ENCODE measurements at places on chromosomes 4 and X.

- DNase-seq: no peak
These were observed 32.2 kb downstream of the XG start for GRCh38 chrX:2784026-2784425.

GRCh38 chr4:2741626-2742025 lies 14.5 kb downstream of the TNIP2 start:
- DNase-seq: no peak

DNA sequence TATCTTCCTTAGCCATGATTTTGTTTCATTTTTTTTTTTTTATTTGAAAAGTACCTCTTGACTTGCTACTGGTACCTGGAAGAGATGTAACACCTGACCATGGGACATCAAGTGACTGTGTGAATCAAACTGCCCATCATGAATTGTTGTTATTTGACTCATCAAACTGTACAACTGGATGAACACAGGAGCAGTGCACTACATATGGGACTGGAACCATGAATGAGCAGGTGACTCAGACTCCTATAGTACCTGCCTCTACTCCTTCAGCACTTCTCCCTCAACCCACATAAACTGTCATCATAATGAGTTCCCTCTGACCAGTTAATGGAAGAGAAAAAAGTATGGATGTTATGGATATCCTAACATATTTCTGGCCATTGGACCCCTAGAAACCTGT lies 15.9 kb upstream of the UBE2D3 start:
- DNase-seq: no peak

DNA sequence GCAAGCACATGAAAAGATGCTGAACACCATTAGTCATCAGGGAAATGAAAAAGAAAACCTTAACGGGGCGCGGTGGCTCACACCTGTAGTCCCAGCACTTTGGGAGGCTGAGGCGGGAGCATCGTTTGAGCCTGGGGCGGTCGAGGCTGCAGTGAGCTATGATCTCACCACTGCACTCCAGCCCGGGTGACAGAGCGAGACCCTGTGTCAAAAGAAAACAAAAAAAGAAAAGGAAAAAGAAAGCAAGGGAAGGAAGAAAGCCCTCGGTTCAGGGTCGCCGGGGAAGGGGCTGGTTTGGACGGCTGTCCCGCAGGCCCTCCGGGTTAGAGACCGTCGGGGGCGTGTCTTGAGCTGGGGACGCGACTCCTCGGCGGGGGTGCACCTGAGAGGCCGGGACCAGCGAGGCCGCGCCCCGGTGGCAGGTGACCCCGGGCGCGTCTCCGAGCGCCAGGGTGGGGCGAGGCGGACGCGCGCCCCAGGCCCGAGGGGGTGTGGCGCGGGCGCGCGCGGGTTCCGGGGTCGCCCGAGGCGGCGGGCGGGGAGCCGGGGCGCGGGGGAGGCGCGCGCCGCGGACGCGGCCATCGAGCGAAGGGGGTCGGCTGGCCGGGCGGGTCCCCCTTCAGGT lies 478 bp upstream of the PLXNA3 start:
- DNase-seq: peak; percentile 32

DNA sequence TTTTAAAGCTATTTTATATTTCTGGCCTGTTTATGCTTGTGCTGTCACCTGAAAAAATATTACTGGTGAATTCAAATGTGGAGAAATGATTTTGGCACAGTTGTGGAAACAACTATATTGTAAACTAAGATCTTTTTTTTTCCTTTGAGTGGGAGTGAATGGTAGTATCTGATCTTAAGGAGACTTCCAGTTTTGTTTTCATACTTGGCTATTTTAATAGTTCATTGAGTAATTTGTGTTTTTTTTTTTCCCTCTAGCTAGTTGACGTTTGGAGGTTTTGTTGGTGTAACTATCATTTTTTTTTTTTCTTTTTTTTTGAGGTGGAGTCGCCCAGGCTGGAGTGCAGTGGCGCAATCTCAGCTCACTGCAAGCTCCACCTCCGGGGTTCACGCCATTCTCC lies 10.5 kb downstream of the STAG2 start:
- DNase-seq: no peak

DNA sequence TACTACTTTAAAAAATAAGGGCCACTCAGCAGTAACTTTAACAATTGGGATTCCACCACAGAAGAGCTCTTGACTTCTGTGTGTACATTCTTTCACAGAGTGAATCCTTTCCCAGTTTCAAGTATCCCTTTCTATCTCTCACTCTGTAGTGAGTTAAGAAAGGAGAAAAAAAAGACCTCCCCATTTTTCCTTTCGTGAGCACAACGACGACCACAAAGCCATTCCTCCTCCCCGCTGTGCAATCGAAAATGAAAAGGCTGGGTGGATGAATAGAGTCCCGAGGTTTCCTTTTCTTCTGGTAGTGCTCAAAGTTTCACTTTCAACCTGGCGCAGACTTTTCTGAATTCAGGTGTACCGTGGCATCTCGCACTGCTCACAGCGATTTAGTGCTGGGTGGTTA lies 58.0 kb downstream of the TAB3 start:
- DNase-seq: no peak

DNA sequence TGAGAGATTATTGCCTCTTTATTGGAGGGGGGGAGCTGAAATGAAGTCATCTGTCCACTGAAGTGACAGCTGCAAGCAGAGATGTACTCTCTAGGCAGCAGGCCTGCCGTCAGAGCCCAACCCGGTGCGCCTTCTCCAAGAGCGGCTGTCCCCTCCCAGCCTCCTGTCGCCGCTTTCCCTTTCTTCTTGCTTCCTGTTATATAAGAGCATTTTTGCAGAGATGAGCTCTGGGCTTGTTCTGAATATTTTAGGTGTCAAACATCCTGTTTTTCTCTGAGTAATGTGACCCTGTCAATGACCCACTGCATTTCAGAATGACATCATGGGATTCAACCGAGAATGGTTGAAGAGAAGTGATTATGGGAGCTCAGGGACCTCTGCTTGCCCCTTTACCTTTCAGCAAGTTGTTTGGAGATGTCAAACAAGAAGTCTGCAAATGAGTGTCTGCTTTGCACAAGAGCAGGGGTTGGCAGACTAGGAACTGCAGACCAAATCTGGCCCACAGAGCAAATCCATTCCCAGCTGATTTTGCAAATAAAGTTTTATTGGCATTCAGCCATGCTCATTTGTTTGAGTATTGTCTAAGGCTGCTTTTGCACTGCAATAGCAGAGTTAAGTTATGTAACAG lies 79.9 kb downstream of the SLC9A6 start:
- peak; percentile 83 for DNase-seq

DNA sequence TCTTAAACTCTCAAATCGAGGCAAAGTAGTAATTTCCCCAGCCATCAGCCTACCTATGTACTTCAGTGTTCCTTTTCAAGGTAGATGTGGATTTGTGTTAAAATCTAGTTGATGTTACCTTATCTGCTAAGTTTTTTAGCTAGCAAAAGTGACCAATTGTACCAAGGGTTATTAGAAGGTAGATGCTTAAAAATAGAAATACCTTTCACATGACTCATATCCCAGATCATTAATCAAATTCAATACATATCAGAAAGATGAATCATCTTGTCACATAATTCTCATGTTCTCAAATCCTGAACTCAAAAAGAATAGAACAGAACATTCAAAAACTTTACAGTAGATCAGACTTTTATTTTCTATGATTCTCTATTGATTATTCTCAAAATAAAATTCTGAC lies 3.5 kb downstream of the ENAM start:
- no peak for DNase-seq

DNA sequence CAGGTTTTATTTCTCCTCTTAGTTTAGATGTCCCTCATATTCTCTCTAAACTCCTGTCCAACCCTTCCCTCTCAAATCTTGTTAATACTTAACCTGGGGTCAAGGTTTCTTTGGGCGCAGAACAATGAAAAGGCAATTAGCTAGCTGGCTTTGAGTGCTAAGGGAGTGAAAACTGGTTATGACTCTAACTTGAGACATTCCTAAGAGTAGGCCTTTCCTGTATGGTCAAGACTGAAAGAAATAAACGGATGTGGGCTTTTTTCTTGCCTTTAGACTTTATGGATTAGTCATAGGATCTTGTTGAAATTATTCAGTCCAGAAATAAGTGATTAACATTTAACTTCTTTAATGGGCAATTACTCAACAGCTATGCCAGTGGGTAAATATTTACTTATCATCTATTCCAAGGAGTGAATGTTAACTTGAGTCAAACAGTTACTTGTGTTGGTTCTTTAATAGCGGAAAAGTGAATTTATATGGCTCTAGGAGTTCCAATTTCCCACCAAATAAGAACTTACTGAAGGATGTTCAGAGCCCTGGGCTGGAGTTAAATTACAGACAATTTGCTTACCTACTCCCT lies 141.7 kb upstream of the SCML1 start:
- no peak for DNase-seq

GRCh38 chr4:109760682-109761081 lies 30.8 kb upstream of the PLA2G12A start:
- DNase-seq: no peak

- no peak for DNase-seq
These were observed 614.7 kb upstream of the EPHA5 start for GRCh38 chr4:66284991-66285451.

GRCh38 chr4:123340381-123340701 lies 56.3 kb upstream of the SPRY1 start:
- no peak for DNase-seq

- DNase-seq: no peak
These were observed 9.3 kb upstream of the SAT1 start for GRCh38 chrX:23773601-23774175.

GRCh38 chr4:89301902-89302301 lies 5.7 kb downstream of the GPRIN3 start:
- DNase-seq: no peak

DNA sequence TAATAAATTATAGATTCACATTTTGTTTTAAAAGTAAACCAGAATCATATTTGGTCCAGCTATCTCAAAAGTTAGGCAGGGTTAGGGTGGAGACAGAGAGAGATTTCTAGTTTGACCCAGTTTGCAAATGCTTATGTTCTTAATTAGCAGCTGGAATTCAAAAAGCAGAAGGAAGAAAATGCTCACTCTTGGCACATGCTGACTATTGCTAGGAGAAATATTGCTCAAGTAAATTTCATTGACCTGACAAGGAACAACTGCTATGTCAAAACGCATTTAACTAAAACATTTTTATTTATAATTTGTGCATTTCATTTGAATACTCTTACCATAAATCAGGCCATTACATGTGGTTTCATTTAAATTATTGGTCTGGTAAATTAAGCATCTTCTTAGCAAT lies 131.8 kb downstream of the GLRA3 start:
- peak; percentile 40 for DNase-seq

GRCh38 chrX:153539979-153540358 lies 22.5 kb downstream of the ATP2B3 start:
- DNase-seq: no peak

GRCh38 chr4:162700358-162700757 lies 466.3 kb downstream of the NAF1 start:
- no peak for DNase-seq

DNA sequence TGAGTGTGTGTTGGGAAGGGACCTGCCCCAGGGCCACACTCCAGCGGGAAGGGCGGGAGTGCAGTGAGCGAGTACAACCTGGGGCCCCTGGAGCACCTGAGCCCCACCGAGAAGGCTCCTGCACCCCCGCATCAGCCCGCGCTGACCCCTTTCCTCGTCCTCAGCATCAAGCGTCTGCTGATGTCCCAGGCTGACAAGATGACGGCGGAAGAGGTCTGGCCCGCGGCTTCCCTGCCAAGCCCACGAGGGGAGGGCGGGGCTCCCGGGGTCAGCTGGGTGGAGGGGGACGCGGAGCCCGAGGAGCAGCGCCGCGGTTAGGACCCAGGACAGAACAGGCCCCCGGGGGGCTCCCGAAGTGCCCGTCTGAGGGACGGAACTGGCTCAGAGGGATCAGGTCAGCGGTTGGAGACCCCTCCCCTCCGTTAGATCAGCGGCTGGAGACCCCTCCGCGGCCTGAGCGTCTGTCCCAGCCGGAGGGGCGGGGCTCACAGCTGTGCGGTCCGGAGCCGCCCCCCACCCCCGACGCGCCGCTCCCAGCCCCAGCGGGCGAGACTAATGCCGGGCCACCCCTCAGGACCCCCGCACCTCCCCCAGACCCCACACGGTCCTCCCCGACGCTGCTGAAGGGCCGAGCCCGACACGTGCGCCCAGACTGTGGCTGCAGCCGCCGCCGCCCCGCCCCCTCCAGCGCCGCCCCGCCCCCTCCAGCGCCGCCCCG lies 6.7 kb downstream of the MYL5 start:
- DNase-seq: peak; percentile 72

DNA sequence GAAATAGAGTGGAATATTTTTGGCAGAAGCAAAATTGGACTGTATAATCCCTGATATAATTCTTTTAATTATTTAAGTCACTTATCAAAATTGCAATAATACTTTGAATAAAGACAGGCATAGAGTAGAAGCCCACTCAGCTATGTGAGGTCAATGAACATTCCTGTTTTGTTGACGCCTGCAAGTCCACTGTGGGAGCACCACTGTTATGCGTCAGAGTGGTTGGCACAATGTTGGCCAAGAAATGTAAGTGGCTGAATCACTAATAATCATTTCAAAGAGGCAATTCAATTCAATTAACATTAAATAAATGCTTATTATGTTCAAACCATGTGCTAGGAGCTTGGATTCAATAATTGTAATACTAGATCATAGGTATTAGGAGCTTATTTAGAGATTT lies 221.0 kb downstream of the SPCS3 start:
- no peak for DNase-seq

- no peak for DNase-seq
These were observed 101.5 kb downstream of the PSAPL1 start for GRCh38 chr4:7333024-7333780.

DNA sequence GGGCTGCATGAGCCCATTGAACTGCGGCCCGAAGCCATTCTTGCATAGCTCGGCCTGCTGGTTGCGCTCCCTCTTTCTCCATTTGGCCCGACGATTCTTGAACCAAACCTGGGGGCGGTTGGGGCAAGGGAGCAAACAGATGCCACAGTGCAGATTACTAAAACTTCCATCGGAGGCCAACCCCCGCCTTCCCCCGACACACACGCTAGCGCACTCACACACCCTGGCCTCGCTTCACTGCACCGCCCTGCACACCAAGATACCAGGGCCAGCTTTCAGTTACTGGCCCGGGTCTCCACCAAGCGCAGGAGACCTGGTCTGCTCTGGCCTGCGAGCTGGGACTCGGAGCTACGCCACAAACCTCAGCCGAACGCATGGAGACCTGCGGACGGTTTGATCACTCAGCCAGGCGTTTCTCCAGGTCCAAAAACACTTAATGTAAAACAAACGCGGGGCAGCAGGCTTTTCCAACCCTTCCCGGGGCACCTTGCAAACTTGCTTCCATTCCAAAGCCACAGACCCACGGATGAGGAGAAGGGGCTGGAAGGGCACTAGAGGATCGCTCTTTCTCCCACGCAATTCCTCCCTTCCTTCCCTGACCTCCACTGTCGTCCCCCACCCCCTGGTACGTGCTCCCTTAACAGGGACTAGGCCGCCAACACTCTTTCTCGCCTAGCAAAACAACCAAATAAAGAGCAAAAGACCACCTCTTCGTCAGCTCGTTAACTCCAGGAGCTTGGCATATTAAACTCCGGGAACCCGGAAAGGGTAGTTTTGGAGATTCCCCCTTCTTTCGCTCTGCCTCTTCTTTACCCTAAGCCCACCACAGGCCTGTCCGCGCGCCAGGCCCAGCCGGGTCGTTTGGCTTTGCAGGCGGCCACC lies 4.1 kb downstream of the PITX2 start:
- DNase-seq: peak; percentile 68
